ENCODE measurements at places on chromosomes 5 and 9.

GRCh38 chr5:173883347-173883924 is 4.7 kb upstream of the CPEB4 start:
- DNase-seq = no peak

DNA sequence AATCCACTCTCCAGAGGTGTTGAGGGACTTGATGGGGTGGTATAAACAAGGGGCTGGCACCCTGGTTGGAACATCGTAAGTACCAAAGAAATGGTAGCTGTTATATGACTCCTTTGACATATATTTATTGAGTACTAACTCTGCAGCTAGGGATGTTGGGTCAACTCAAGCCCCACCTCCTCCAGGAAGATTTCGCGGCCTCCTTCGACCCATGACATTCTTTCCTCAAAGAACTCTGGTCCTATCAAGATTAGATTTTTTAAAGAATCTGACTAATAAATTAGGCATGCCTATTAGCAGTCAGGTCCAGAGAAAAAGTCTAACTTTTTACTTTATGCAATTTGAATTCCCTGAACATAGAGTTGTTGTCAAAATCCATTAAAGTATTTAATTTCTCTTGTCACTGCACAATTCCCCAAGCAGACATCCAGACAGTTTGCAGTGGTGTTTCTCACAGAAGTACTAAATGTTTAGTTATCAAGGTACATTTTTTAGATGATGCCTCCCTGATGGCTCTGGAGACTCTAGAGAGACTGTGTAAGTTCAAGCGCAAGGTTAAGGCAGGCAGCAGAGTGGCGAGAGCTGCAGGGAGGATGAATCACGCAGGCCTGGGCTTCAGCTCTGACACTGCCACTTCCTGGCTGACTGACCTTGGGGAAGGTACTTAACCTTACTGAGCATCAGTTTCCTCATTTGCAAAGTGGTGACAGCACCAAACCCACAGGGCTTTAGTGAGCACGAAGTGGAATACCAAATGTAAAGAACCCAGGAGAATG is 209.6 kb downstream of the TTLL11 start:
- DNase-seq = no peak

- no peak for DNase-seq
Measured at GRCh38 chr5:32276173-32276853, 36.4 kb downstream of the MTMR12 start.

- no peak for DNase-seq
Measured at GRCh38 chr5:160438316-160439204, 16.9 kb downstream of the PTTG1 start.

GRCh38 chr9:106531491-106531890 is 331.5 kb upstream of the ZNF462 start:
- no peak for DNase-seq

DNA sequence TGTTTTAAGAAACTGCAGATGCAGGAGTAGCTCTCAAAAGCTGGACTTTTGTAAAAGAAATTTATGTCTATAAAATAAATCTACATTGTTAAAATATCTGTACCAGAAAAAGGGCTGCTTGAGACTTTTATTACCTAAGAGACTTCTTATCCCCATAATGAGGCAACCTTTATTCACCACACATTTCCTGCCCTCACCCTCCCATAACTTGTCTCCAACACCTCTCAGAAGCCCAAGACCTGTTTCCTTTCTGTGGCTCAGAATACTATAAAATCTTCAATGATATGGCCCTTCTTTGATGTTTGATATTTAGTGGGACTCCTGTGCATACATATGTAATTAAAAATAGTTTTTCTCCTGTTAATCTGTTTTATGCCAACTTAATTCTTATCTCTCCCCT is 141.5 kb upstream of the FER start:
- DNase-seq = no peak

DNA sequence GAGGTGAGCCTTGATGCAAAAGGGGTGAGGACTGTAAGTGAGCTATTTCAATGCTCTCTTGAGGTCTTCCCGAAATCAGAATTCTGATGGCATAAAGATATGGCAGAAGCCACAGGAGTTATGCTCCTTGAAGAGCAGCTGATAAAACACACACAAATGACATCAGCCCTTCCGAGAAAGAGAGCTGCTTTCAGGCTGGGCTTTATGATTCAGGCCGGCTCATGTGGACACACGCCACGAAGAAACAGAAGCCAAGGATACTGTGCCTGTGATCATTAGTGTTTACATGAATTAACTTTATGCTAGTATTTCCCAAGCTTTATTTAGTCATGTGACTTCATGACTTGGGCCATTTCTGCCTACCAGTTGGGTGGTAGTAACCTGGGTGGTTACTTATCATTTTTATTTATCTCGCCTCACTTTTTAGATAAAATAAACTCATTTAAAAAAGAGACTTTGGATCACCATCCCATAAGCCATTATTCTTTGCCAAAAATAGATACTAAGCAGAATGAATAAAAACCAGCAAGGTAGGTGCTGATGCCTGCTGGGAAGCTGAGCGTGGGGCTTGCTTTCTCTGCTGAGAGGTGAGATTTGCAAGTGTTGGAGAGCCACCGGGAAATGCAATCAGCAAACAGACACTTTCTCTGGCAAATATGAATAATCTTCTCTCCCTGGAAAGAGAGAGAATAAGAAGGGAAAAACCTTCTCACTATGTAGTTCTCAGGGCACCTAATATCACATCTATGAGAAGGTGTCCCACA is 73.0 kb upstream of the SLC25A51 start:
- DNase-seq = no peak

Data from right forelimb (tissue), 1 donor.